ENCODE measurements at places on chromosomes 6 and 20.

- no peak for DNase-seq
Measured at GRCh38 chr6:37987559-37987958, 168.0 kb downstream of the ZFAND3 start.

GRCh38 chr6:30447237-30447636 is 42.1 kb upstream of the HLA-E start:
- no peak for DNase-seq

GRCh38 chr6:134621858-134622257 is 303.9 kb upstream of the SGK1 start:
- no peak for DNase-seq

- DNase-seq: no peak
Measured at GRCh38 chr6:79894939-79895338, 52.4 kb downstream of the ELOVL4 start.

GRCh38 chr6:170167657-170168159 is 123.2 kb downstream of the DLL1 start:
- no peak for DNase-seq

- no peak for DNase-seq
Measured at GRCh38 chr6:57342148-57342669, 24.8 kb downstream of the PRIM2 start.

GRCh38 chr20:24955045-24955444 is 6.0 kb downstream of the CST7 start:
- DNase-seq: no peak

GRCh38 chr20:39234520-39235095 is 272.5 kb downstream of the DHX35 start:
- DNase-seq: no peak

DNA sequence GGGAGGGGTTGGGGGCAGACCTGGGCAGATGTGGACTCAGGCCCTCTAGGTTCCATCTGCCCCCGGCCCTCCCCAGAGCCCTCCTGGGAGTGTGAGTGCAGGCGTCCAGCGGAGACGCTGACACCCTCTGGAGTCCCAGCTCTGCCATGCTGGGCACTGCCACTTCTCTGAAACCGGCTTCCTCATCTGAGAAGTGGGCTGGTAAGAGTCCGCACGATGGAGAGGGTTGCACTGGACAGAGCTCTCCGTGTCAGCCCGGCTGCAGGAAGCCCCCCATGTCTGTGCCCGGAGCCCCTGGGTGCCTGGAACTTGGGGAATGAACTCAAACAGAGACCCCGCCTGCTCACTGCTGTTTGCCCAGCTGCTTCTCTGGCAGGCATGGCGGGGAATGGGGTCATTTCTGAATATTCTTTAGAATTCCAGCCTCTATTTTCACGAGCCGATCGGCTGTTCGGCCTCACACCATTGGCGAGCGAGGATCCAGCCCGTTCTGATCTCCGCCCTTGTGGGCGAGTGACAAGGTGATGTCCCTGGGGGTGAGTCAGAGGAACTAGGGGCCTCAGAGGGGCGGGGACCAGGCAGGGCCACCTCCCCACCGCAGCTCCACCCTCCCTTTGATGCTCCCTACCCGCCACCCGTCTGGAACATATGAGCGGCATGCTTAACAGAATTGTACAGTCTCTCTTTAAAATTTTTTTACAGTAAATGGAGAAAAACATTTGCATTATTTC is 47.8 kb upstream of the GATA5 start:
- no peak for DNase-seq

DNA sequence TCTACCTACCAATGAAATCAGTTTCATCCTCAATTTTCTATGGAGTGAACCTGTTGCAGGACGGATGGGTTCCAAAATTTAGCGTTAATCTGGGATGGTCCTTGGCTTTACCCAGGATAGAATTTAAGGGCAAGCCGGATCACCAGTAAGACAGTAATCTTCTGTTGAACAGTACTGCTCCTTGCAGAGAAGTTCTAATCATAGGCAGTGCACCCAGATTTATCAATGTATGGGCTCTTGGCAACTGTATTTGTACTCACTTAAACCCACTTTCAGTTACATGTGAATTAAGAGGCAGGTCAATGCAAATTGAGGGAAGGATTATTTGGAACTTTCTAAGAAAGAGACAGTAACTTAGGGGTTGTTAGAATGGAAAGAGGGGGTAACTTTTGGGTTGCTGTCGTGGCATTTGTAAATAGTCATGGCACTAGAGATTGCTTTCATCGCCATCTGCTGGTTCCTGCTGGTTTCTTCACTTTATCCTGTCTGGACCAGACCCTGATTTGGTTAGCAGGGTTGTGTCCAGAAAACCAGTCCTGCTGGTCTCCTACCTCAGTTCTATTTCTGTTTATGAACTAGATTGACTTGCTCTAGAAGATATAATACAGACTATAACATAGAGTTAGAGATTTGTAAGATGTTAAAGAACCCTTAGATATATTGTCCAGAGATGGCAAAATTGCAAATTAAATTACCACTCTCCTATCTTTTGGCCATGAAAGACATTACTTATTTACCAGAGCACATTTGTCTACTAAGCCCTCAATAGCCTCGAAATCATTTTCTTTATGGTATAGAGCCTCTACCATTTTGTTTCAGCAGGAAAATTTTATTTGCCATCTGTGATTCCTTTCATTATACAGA is 646.3 kb downstream of the UTRN start:
- DNase-seq: peak; percentile 47

DNA sequence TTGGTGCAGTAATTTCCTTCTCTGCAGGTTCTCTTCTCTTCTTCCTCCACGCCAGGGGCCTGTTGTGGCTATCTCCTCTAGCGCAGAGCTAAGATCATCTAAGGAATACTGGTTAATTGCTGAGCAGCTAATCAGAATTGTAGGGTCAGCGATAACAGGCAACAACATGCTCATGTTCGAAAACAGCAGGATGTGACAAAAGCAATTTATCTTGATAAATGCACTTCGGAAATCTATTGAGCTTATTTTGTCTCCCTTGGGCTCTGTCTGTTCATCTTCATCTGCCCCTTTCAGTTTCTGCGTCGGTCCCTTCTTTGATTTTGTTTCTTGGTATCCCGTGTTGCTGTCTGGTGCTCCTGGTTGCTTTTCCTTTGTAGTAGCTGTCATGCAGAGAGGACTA is 67.3 kb upstream of the MAP3K7 start:
- no peak for DNase-seq

DNA sequence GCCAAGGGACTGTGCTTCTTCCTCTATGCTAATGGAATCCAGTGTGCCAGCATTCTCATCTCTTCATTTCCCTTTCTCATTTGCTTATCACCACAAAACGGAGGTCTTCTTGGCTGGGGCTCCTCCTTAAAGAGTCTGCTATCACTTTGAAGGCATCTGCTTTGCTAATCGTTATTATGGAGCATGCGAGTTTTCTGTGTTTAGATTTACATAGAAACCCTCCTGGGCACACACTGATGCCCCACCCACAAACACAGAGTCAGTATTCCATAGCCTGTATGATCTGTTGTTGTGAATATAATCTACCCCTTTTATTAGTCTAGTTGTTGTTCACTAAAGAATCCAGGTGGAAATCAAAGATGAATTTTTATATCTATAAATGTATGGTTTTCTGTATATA is 83.4 kb upstream of the XRN2 start:
- DNase-seq: no peak

DNA sequence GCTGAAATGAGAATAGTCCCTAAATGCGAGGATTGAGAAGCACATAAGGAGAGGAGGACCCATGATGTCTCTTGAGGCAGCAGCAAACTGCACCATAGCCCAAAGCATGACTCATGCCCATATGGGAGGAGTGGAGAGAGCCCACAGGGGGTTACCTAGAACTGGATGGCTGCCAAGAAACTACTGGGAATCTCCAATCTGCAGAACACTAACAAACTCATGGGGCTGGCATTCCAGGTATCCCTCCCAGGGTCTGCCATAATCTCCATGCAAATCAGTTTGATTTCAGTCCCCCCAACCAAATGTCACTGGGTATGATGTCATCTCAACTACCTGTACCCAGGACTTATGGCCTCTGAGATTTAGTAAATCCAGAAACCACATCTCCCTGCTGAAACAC is 410.5 kb downstream of the PTPRT start:
- DNase-seq: no peak

GRCh38 chr6:165245701-165246100 is 63.7 kb downstream of the C6orf118 start:
- DNase-seq: peak; percentile 45

DNA sequence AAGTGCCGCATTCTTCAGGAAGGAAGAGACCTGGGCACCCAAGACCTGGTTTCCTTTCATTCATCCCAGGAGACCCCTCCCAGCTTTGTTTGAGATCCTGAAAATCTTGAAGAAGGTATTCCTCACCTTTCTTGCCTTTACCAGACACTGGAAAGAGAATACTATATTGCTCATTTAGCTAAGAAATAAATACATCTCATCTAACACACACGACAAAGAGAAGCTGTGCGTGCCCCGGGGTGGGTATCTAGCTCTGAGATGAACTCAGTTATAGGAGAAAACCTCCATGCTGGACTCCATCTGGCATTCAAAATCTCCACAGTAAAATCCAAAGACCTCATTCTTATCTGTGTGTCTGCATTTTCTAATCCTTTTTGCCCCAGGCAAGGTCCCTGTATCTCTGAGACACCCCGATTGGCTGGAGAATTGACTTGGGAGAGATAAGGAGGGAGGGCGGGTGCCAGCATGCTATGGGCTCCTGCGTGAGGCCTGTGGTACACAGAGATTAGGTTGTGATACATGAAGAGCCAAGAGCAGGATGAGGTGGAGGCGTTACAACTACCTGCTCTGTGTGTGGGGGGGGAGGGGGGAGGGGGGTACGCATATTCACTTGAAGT is 4.8 kb downstream of the MUC21 start:
- DNase-seq: no peak

DNA sequence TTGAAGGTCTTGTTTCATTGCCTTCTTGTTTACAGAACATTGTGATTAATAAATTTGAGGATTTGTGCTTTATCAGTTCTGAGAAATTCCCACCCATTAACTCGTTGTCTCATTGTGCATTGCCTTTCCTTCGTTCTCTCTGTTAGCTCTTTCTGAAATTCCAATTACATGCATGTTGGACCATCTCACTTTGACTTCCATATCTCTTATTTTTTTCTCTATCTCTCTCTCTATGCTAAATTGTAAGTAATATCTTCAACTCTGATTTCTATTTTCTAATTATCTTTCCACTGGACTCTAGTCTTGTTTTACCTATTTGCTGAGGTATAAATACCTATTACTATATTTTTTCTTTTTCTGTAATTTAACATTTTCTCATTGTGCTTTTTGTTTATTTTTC is 92.3 kb downstream of the SHLD1 start:
- no peak for DNase-seq

- DNase-seq: peak; percentile 46
Measured at GRCh38 chr6:703552-703951, 10.6 kb upstream of the EXOC2 start.

GRCh38 chr6:136524339-136524935 is 25.8 kb downstream of the MAP7 start:
- DNase-seq: no peak

DNA sequence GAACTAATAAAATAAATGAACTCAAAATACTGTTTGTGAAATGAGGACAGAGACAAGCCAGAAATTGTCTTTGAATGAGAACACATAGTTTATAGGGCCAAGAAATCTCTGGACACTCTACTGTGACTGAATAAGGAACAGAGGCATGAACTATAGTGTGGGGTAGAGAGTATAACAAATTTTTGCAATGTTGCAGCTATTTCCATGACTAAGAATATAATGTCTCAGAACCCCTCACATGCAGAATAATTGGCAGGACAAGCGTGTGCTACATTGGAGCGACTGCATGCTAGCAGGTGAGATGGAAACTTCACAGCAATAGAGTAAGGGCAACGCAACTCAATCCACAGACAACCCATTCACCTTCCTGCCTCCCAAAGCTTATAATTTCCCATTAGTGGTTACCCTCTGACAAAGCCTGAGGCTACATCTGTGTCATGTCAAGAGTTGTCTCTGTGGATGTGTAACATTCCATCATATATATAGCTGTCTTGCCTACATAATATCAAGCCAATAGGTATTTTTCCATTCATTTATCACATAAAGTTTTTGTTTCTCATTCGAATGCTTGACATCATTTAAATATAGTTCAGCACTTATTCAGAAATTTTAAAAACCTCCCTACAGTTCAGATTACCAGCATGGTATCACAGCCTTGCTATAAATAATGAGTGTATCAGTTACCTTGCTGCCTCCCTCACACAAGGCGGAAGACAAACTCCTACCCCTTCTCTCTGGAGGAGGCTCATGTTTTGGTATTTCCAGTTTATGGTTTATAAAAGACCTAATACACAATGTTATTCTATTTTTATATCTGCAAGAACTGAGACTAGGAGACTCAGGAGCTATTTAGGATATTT is 47.9 kb upstream of the ECHDC1 start:
- no peak for DNase-seq

- DNase-seq: no peak
Measured at GRCh38 chr20:34557936-34558319, 590 bp upstream of the MAP1LC3A start.

DNA sequence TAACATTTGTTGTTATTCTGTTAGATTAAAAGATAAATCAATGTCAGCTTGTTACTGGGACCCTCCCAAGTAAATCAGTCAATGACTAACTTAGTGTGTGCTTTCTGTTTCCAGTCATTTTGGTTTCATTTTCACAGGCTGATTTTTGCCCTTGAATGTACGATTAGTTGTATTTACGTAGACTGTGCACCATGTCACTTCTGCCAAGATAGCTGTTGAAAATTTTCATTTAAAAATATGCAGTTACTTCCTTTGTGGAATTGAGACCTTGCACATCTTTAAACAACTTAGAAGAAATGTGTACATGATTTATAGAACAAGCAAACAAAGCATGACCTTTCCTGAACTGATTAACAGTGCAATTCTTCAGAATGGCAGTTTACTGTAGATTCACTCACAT is 944.8 kb upstream of the CITED2 start:
- DNase-seq: peak; percentile 46

- DNase-seq: peak; percentile 91
Measured at GRCh38 chr20:53582574-53583351, 10.9 kb downstream of the ZNF217 start.

DNA sequence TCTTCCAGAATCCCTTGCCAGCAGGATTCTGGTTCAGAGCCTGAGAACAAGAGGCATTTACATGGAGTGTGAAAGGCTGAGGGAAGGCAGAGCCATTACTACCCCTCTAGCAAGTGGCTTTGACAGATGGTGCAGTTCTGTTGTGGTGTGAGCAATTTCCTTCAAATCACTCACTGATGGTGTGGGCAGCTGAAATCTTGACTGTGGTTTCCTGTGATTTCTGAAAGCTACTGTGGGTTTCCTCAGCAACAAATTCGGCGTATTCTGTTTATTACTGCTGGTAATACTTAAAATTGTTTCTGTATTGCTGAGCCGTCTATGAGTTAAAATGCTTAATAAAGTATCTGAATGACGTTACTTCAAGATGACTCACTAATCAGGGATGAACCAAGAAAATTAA is 181.5 kb upstream of the TCF21 start:
- DNase-seq: peak; percentile 95

- DNase-seq: peak; percentile 37
Measured at GRCh38 chr6:140276719-140277118, 902.3 kb upstream of the CITED2 start.

All from fibroblast of upper back skin (primary cell).